ENCODE measurements at places on chromosomes 2 and 18.

DNA sequence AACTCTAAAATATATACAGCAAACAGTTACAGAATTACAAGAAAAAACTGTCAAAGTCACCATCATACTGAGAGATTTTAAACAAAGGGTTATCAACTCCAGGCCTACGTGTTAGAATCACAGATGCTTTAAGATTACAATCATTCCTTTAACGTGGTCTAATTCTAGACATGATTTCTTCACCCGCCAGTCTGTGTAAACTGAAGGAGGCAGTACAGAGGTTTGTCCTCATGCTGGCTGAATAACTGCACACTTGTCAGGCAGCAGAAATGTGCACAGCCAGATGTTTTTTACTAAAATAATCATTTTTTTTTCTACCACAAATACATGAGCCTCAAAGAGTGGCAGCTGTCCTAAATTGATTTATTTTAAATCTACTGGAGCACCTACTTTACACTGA lies 15.5 kb upstream of the NEURL3 start:
- DNase-seq, result no peak

DNA sequence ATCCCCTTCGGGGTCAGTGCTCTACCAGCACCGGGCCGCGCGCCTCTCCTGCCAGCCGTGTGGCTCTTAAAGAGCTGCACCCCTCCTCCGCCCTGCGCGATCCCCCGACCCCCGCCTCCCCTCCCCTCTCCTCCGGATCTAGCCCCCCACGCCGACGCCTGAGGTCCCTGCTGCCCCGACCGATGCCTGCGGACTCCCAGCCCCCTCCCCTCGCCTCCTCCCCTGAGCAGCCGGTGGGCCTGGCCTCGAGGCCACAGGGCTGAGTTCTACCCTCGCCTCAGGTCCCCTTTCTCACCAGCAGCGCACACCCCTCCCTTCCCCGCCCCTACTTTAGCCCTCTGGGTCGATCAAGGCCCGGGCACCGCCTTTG lies 5.8 kb upstream of the SIX3 start:
- DNase-seq, result no peak

GRCh38 chr2:119480184-119480583 lies 44.1 kb downstream of the SCTR start:
- no peak for DNase-seq

GRCh38 chr18:48066225-48066652 lies 135.8 kb upstream of the SMAD2 start:
- no peak for DNase-seq

DNA sequence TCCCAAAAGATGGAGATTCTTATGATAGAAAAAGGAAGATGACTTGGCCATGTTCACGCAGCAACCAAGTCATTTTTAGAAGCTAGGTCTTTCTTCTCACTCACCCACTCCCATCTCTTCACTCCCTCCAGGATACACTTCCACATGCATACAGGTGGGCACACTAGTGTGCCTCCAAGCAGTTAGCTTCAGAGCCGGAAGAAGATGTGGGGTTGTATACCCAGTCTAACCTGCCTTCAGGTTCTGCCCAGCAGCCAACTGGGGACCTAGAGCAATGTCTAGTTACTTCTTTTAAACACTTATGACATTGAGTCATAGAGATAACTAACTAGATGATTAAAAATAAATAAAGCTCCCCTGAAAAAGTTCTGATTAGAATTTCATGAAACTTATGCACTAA lies 21.8 kb upstream of the TANK start:
- DNase-seq, result no peak

- no peak for DNase-seq
Measured at GRCh38 chr2:43111788-43112554, 114.4 kb downstream of the ZFP36L2 start.

DNA sequence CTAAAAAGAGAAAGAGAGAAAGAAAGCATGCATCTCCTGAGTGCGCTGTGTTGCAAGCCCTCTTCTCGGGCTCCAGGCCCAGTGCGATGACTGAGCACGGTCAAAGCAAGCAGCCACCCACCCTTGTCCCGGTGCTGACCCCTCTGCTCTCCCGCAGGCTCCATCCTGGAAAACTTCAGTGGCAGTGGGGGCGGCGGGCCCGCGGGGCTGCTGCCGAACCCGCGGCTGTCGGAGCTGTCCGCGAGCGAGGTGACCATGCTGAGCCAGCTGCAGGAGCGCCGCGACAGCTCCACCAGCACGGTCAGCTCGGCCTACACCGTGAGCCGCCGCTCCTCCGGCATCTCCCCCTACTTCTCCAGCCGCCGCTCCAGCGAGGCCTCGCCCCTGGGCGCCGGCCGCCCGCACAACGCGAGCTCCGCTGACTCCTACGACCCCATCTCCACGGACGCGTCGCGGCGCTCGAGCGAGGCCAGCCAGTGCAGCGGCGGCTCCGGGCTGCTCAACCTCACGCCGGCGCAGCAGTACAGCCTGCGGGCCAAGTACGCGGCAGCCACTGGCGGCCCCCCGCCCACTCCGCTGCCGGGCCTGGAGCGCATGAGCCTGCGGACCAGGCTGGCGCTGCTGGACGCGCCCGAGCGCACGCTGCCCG lies 252.5 kb downstream of the GLI2 start:
- no peak for DNase-seq

DNA sequence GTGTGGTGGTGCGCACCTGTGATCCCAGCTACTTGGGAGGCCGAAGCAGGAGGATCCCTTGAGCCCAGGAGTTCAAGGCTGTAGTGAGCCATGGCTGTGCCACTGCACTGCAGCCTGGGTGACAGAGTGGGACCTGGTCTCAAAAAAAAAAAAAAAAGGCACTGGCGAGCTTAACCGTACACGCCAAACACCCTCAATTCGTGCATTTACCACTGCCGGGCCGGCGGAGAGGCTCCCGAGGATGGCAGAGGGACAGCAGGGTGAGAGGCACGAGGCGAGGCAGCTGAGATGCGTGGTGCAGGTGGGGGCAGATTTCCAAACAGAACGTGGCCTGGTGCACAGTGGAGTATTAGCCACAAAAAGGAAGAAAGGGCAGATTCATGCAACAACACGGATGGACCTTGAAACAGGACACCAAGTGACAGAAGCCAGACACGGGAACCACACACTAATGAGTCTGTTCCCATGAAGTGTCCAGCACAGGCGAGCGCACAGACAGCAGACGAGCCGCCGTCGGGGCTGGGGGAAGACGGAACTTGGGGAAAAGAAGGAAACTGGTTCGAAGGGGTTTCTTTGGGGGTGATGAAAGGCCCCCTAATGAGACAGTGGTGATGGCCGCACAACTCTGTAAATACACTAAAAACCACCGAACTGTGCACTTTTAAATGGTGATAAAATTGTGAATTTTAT lies 27.4 kb downstream of the SLC66A2 start:
- DNase-seq, result no peak

Measured in amniotic stem cell (primary cell).